ENCODE measurements at places on chromosomes 11 and 22.

- DNase-seq = no peak
These were observed 308.3 kb upstream of the NCAM1 start for GRCh38 chr11:112652786-112653390.

DNA sequence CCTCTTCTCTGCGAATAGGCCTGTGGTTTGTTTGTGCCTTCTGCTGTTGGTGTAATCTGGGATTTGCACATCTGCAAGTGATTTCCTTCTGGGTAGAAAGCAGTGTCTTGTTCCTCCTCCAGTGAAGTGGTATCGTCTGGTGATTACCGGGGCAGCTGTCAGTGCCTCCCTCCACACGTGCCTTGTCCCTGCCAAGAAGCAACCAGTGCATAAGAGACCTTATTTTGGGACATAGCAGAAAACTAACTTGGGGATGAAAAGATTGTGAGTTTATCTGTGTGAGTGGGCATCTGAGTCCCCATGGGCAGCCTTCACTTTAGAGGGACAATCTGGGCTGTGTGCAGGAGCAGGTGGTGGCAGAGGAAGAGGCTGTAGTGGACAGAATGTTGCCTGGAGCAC lies 71.5 kb upstream of the SORL1-AS1 start:
- DNase-seq = no peak

DNA sequence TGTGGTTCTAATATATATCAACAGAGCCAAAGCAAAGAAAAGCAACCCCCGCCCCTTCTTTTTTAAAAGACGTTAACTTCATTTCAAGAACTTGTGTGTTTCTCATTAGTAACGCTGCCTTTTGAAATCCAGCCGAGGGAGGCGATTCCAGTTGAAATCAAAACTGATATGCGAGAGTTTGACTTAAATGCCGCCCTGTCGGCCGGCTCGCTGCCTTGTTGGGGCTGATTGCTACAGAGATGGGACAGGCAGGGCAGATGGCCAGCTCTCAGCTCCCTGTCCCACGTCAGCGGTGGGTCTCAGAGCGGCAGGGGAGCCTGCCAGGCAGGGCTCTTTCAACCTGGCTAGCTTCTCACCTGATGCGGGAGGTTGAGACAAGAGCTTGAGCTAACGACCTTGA lies 51.9 kb upstream of the ALX4 start:
- DNase-seq = no peak

DNA sequence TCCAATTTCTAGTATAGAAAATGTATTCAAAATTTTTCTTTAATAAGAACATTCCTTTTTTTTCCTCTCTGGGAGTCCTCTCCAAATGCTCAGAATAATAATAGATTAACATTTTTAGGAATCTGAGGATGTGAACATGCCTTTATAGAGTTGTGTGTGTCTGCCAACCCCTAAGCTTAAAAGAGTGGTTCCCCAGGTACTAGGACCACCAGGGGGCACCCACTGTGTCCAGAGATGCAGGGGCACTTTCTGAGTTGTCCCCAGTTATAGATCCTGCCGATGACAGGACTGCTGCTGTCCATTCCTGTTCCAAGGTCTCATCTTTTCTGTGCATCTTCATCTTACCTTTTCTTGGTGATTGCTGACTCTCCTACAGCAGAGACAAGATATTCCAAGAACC lies 27.0 kb upstream of the MICAL2 start:
- no peak for DNase-seq

DNA sequence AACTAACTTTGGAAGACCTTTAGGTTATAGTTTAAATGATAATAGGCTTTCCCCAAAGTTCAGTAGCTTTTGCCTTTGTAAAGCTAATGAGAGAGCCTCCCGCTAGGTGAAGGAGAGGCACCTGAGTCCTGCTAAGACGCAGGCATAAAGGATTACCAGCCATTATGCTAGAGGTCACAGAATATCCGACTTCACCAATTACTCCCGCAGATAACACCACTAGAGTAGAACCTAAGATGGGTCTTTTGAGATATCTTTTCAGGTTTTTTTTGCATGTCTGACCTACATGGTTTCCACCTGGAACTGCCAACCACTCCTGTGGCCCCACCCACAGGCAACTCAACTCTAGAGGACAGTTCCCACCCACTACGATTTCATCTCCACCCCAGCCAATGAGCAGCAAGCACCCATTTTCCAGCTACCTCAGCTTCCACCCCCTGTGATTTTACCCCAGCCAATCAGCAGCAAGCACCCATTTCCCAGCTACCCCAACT lies 314.3 kb downstream of the BRD1 start:
- DNase-seq = no peak

GRCh38 chr11:23924226-23924625 lies 572.6 kb upstream of the LUZP2 start:
- no peak for DNase-seq

DNA sequence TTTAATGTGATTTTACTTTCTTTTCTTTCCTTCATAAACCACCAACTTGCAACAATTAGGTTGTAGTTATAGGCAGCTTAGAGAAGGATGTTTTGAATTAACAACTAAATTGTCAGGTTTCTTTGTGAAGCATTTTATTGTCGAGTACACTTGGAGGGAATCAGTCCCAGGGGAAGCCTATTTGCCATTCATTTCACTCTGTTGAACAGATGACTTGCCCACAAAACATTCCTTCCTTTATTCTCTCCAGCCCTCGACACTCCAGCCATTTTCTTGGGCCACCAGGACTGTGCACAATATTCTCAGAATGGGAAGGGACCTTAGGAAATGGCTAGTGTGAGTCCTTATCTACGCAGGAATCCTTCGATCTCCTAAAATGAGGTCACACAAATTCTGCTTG lies 620.6 kb downstream of the SOX6 start:
- no peak for DNase-seq

- peak; percentile 24 for DNase-seq
These were observed 10.9 kb downstream of the MRGPRF start for GRCh38 chr11:69002110-69002569.

DNA sequence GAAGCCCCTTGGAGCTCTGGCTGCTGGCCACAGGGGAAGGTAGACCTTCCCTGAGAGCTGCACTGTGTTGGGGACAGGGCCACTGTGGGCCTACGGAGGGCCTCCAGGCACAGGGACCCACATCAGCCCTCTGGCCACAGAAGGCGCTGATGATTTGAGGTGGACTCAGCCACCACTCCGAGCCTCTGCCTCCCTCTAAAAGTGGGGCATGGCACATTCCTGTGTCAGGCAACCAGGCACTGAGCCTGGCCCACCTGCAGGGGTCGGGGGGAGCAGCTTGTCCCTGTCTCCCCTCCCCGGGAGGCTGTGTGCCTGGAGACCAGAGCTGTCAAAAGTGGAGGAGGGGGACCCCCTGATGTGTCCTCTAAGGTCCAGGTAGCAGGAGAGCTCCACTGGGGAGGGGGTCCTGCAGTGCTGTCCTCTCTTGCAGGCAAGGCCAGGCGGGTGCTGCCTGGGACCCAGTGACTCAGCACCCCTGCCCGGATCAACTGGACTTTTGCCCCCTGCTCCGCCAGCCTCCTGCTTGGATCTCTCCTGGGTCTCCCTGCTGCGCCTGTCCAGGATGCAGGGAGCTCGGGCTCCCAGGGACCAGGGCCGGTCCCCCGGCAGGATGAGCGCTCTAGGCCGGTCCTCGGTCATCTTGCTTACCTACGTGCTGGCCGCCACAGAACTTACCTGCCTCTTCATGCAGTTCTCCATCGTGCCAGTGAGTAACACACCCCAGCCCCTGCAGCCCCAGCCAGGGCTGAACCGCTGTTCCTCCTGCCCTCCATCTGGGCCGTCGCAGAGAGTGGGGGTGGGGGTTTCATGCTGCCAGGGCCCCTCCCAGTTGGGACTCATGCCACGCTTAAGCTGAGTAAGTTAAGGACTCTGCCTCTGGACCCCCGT lies 17.5 kb upstream of the CDKN1C start:
- peak; percentile 84 for DNase-seq

GRCh38 chr11:134571301-134571700 lies 159.3 kb upstream of the B3GAT1 start:
- DNase-seq = no peak

GRCh38 chr11:115539844-115540243 lies 35.6 kb upstream of the CADM1 start:
- no peak for DNase-seq

GRCh38 chr11:98862169-98862568 lies 158.6 kb upstream of the CNTN5 start:
- DNase-seq = no peak

DNA sequence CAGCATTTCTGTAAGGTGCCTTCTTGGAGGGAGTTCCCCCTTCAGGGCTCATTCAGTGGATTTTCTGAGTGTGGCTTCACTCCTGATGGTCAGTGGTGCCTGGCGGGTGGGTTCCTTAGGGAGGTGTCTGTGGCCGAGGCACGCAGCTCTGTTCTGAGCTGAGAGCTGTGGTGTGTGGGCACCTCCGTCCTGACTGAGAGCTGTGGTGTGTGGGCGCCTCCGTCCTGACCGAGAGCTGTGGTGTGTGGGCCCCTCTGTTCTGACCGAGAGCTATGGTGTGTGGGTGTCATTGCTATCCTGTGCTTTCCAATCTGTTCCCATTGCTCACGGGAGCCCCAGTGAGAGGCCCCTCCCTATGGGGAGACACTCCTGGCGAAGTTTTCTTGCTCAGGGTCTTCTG lies 39.8 kb downstream of the MUC6 start:
- DNase-seq = no peak

DNA sequence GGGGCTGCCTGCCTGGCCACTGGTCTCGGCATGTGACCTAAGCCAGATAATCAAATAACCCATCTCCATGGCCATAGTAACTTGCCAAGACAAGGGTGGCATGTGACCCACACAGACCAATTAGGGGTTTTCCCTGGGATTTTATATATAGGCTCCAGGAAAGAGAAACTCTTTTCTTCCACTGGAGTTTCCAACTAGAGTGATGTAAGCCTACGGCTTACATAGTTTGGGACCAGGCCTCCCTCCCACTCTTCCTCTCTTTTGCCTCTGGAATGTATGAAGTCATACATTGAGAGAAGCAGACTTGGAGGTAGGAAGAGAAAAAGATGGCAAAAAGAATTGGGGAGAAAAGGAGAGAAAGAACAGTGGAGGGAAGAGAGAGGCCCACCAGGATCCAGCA lies 84.6 kb upstream of the LDLRAD3 start:
- DNase-seq = no peak

DNA sequence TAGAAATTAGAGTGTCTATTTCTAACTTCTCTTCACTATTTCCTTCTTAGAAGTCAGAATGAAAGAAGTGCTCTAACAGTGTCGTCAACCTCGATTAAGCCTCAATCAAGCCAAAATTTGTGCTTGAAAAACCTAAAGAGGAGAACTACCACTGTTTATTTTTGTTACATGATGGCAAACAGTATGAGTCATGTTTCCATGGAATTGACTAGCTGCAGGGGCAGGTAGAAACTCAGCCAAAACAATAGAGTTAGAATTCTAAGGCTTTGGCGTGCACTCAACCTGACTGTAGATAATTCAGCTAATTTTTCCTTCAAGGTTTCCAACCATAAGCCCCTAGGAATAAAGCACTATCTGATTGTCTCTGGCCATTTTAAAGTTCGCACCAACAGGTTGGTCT lies 415.9 kb downstream of the ETS1 start:
- DNase-seq = no peak

DNA sequence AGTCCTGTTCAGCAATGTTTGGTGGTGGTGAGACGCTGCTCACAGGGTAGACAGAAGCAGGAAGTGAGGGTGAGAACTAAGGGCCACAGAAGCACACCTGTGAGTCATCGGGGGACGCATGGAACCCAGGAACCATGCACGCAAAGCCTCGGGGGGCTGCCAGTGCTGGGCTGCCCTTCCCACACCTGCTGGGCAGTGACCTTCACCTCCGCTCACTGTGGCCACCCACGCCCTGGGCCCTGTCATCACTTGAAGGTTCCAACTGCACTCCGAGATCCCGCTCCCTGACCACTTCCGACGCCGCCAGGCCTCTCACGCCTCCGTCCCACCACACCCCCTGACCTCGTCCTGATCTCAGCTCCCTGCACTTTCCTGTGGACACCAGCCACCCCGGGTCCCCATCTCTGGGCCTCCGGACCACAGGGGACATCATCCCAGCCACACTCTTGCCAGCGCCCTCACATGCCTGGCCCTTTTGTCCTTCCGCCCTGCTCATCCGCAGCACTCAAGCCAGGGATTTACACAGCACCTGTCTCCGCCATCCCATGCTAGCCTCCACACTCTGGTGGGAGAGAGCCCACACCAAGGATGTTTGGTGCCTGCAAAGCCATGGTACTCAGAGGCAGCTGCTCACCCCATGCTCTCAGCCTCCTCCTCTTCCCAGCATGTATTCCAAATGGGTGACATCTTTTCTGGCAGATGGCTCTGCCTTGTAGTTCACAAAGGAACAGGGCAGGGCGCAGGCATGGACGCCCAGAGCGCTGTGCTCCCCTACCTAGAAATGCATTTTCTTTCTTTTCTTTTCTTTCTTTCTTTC lies 23.1 kb upstream of the ATXN10 start:
- DNase-seq = peak; percentile 67

DNA sequence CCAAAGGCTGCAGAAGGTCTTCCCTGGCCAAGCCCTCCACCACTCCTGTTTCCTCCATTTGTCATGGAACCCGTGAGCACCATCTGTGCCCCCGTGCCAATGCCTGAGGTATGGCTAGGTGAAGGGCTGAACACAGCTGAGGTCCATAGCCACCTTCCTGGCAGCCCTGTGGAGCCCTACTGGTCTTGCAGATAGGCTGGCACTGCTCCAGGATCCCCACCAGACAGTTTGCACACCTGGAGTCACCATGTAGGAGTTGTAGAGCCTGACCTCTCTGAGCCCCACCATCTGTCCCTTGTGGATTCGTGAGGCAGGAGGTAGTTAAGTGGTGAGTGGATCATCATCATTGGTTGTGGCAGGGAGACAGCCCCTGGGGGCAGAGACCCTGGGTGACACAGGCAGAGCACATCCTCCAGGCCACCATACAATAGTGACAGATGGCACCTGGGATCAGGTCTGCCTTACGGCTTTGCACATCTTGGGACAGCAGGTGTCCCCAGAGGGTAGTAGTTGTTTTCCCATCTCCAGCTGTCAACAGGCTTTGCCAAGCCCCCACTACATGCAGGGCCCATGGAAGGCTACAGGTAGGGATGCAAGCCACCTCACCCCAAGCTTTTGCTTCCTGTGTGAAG lies 52.5 kb upstream of the SUSD2 start:
- DNase-seq = no peak

- DNase-seq = peak; percentile 72
These were observed 3.2 kb upstream of the GNAZ start for GRCh38 chr22:23067023-23067650.

DNA sequence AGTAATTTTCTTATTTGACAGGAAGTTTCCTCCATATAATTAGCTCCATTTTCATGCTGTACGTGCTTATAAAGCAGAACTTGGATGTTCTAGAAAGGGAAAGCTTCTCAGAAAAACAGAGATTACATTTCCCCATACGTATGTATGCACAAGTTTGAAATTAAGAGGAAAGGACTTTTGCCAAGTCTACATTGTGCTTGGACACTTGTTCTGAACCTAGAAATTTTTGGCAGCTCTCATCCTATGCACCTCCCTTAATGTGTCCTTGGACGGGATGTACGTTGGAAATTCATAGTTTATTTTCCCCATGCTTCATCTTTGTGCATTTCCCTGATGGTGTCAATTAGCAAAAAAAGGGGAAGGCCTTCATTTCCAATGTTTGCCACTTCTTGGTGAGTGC lies 322.7 kb downstream of the BLID start:
- no peak for DNase-seq

GRCh38 chr11:21545699-21546098 lies 647.2 kb upstream of the ANO5 start:
- DNase-seq = no peak

- peak; percentile 77 for DNase-seq
These were observed 458 bp downstream of the OSBPL5 start for GRCh38 chr11:3164552-3165151.

All from spleen (tissue), 13 donors.